NCI-H1105 (cell line): ENCODE measurements at places on chromosomes 12 and 14.

DNA sequence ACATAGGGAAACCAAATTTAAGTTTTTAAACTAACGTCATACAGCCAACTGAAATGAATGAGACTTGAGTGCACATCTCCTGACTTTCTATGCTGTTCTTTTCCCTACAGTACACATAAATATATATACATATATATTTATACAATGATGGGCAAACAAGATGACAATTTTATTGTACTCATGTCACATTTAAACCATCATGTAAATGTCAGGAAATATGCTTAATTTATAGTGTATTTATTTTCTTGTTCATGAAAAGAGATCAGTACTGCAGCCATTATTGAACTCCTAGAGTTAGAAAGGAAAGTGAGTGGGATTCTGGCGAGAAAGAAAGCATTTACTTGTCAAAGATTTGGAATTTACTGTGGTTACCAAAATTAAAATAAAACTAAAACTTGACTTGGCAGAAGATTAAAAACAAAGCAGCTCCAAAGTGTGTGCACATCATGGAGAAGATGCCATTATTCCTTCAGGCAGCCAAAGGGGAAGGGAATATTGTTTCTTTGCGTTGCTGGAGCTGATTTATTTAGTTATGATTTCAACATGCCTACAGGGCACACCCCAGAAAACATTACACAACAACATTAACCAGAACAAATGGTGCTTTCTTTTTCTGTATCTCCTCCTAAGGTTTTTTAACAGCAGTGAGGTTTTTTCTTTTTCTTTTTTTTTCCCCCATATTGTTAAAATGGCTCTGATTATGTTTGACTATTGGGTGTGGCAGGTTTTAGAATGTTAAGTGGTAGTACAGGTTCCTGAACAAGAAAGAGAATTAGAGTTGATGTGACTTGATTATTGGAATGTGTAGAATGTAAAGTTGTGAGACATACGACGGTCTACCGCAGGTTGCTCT is 144.6 kb downstream of the RAD51B start:
- no peak for DNase-seq

GRCh38 chr12:115598871-115599811 is 678.4 kb downstream of the MED13L start:
- DNase-seq = peak; percentile 96

DNA sequence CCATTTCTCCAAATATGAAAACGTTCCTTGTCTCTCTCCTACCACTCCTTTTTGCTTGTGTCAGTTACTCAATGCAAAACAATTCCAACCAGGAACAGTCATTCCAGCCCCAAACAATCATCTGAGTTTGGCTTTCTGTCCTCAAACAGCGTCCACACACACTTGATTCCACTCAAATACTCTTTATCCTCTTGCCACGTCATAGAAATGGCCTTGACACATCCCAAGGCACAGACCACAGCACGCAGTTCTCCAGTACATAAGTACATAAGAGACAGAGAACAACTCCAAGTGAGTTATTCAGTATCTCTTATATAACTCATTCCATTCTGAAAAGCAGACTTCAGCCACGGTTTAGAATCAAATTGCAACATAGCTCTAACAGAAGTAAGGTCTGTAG is 299.2 kb downstream of the RPS29 start:
- DNase-seq = no peak

- no peak for DNase-seq
These were observed 13.6 kb upstream of the ANKRD9 start for GRCh38 chr14:102523200-102523568.

DNA sequence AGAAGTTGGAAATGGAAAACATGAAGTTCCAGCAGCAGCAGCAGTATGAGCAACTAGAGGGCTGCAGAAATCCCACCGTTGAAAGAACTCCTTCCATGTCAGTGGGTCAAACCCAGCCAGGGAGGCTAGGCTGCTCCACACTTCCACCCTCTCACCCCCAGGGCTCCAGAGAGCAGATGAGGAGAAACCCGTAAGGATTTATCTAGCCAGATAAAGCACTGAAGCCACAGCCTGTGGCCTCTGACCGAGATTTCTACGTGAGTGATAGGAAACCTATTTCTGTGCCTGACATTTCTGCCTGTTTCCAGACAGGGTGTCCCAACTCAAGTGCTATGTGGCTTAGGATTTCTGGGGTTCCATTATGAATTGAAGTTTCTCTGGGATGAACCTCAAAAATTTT is 100.0 kb upstream of the EEA1 start:
- no peak for DNase-seq
